ENCODE measurements at places on chromosomes 3 and 15. TPM values are rescaled to one million over a fixed set of nuclear protein-coding genes. Genes with fewer than 3 reads are reported as not detected.

GRCh38 chr3:28286595-28286994 is 45.2 kb downstream of the CMC1 start:
- no peak for DNase-seq

GRCh38 chr3:149792452-149793270 is at the start of gene ANKUB1:
Gene ANKUB1, minus strand, starts transcription at chr3:149792554. Its CDS starts 188 bp downstream, at chr3:149792366.
- no peak for DNase-seq

GRCh38 chr15:58690703-58691102 is 58.8 kb downstream of the ADAM10 start:
- no peak for DNase-seq

GRCh38 chr15:91407269-91407889 is 307.3 kb downstream of the SV2B start:
- DNase-seq: peak; percentile 64

GRCh38 chr15:44081026-44082013 is 113.8 kb downstream of the FRMD5 start:
- peak; percentile 15 for DNase-seq

DNA sequence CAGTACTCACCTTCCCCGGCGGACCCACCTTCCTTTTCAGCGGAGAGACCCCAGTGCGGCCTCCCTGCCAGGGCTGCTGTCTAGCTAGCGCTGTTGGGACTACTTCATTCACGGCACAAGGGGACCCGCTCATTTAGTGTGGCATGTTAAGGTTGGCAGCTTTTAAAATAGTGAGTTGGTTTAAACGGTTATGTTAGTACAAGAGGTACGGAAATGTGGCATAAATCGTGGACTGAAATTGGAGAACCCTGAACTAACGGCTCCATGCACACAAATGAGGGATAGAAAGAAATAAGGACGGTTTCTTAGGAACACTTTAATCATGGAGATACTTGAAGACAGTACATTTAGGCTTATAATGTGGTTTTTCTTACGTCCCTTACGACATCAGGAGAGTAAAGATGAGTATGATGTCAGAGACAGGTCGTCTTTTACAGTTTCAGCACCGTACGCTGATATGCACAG is 752 bp downstream of the CEP63 start:
- DNase-seq: no peak

- DNase-seq: no peak
These were observed 19.3 kb upstream of the TSC22D2 start for GRCh38 chr3:150388498-150389418.

GRCh38 chr3:37423825-37424224 is 249.4 kb upstream of the LRRFIP2 start:
- DNase-seq: no peak

GRCh38 chr3:79018671-79019136 is 749.1 kb downstream of the ROBO1 start:
- peak; percentile 69 for DNase-seq

The WDR49 gene
- total RNA-seq: not detected

The IMP3 gene
- total RNA-seq: 115 TPM

The STAB1 gene
- not detected for total RNA-seq

The STRIT1 gene
- total RNA-seq: not detected

The GOLGA6A gene
- total RNA-seq: 0.06 TPM

The MYD88 gene
- 8.1 TPM for total RNA-seq

The TJP1 gene
- total RNA-seq: 29.4 TPM
